Sigmoid colon (tissue), 7 donors: ENCODE measurements at places on chromosomes 5 and 9. TPM values are rescaled to one million over a fixed set of nuclear protein-coding genes. Genes with fewer than 3 reads are reported as not detected.

- no peaks in the 10 kb centered on the region for H3K27me3 ChIP-seq
- peaks cover 22% of the 10 kb centered on the region for H3K4me1 ChIP-seq
- H3K4me3 ChIP-seq = no peak overlapping the region
- H3K36me3 ChIP-seq = no peaks in the 10 kb centered on the region
- no peak overlapping the region for H3K27ac ChIP-seq
These were observed 138.6 kb downstream of the GNAQ start for GRCh38 chr9:77892955-77893514.

DNA sequence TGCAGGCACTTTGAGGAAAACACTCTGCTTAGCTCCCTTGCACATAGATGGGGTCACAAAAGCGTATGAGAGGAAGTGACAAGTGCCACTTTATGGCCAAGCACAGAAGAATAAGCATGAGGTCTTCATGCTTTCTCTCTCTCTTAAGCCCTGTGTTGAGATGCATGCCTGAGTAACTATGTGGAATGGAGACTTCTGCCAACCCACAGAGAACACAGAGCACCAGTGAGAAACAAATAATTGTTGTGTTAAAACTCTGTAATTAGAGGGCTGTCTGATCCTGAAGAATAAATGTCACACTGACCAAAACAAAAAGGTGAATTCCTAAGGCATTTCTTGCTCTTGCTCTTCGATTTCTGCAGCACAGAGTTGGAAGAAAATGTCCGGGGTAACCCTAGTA, 488.5 kb downstream of the CTNND2 start:
- no peaks in the 10 kb centered on the region for H3K36me3 ChIP-seq
- no peaks in the 10 kb centered on the region for H3K4me1 ChIP-seq

DNA sequence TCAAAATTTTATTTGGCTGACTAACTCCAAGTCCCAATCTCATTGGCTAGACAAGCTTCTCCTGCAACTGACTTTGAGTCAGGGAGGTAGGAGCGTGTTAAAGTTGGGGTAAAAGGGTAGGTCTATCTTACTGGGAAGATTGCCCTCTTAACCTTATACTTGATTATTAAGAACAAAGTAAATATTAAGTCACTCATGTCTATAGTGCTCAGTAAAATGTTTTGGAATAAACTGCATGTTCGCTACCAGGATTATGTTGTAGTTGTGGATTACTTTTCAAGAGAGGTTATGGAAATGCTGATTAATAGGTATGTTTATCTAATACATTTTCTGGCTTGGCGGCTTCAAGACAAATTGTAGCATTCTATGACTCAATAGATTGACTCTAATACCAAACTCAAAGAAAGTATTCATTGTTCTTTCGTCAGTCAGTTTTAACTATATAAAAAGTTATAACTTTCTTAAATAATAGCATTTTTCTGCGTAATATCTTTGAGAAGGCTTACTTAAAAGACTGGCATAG, 539.1 kb downstream of the PSAT1 start:
- no peak overlapping the region for H3K4me3 ChIP-seq
- no peaks in the 10 kb centered on the region for H3K27me3 ChIP-seq
- H3K27ac ChIP-seq = no peak overlapping the region
- no peaks in the 10 kb centered on the region for H3K4me1 ChIP-seq
- DNase-seq = no peak

DNA sequence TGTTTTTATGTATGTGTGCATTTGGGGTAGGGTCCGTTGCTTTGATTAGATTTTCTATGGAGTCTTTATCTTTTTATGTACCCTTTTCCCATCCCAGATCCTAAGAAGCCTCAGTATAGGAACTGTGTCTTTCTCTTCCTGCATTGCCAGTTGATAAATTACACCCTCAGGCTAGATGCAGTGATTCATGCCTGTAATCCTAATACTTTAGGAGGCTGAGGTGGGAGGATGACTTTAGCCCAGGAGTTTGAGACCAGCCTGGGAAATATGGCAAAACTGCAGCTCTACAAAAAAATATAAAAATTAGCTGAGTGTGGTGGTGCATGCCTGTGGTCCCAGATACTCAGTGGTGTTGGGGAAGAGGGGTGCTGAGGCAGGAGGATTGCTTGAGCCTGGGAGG, 40.2 kb downstream of the NLN start:
- no peaks in the 10 kb centered on the region for H3K27me3 ChIP-seq
- DNase-seq = no peak
- H3K27ac ChIP-seq = no peak overlapping the region
- H3K4me1 ChIP-seq = no peaks in the 10 kb centered on the region
- H3K4me3 ChIP-seq = no peak overlapping the region

The SYNPO gene
- total RNA-seq = 8.9 TPM

The PRR16 gene
- 5.7 TPM for total RNA-seq

DNA sequence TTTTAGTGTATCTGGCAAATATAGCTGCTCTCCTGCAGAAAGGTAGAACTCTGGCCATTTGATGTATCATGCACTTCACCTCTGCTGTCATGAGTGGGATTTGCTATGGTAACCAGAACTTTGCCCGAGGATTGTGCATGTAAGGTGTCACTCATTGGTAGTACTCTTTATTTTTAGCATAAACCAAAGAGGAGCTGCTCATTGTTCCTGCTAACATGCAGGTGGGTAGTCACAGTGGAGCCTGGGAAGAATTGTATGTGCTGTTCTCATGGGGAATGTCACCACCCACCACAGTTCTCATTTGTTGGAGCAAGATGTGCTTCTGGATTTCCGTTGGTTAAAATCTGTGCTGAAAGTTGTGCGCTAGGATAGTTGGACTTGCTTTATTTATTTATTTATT, 12.3 kb downstream of the PDZD2 start:
- H3K36me3 ChIP-seq = no peaks in the 10 kb centered on the region
- no peak overlapping the region for H3K4me3 ChIP-seq

DNA sequence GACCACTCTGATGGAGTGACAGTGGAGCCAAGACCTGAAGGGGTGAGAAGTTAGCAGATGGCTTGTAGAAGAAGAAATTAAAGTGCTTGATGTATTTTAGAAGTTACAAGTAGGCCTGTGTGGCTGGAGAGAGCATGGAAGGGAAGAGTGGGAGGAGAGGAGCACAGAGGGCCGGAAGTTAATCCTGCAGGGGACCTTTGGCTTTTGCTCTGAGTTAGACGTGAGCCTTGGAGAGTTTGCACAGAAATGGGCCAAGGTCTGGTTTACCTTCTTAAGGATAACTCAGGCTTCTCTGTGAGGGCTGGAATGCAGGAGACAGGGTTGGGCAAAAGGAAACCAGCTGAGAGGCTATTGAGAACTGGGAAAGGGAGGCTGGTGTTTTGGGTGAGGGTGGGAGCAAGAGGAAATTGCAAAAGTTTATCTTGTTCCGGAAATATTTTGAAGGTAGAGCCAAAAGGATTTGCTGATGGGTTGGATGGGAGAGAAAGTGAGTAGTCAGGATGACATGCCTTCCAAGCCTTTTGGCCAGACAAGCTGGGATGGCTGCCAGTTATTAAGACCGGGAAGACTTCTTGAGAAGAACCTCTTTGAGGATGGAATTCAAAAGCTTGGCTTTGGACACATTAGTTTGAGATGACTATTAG, 17.5 kb upstream of the F2RL1 start:
- H3K4me1 ChIP-seq = no peaks in the 10 kb centered on the region
- H3K4me3 ChIP-seq = no peak overlapping the region
- DNase-seq = no peak
- no peak overlapping the region for H3K27ac ChIP-seq

The GABRA1 gene
- not detected for total RNA-seq

DNA sequence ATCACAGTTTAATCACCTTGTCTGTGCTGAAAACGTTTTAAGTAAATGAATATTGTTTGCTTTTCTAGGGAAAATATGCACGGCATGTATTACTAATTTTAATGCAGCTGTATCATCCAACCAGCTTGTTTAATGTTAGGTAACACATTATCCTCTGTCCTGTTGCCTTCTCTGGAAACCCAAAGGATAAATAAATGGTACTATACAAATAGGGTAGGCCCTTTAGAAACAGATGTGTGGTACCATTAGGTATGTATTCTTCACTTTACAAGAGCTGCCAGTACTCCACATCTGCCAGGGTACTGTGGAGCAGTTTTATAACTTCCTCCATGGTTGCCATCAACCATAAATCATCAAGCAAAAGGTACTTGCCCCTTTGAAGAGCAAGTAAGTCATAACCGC, 42.9 kb downstream of the FAF2 start:
- H3K27me3 ChIP-seq = no peaks in the 10 kb centered on the region
- H3K4me1 ChIP-seq = peaks cover 4% of the 10 kb centered on the region
- no peak overlapping the region for H3K4me3 ChIP-seq
- DNase-seq = no peak
- H3K36me3 ChIP-seq = peaks cover 43% of the 10 kb centered on the region

DNA sequence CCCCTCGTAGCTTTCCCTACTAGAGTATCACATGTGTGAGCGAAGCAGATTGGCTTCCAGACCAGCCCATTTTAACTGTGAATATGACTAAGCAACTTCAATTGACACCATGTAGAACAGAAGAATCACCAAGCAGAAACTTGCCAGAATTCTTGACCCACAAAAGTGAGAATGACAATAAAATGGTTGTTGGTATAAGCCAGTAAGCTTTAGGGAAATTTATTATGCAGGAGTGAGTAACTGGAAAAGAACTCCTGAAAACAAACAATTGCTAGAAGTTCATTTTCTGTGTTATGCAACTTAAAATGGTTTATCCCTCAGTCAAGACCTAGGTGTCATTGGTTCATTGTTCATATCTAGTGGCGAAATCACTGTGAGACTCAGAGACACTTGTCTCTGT, 303.1 kb downstream of the DMRT2 start:
- no peak overlapping the region for H3K27ac ChIP-seq
- H3K4me1 ChIP-seq = no peaks in the 10 kb centered on the region
- no peaks in the 10 kb centered on the region for H3K27me3 ChIP-seq
- H3K4me3 ChIP-seq = no peak overlapping the region

GRCh38 chr5:132873119-132873929, at the start of gene LEAP2:
TSS of gene LEAP2 (plus strand) at chr5:132873668. CDS start at chr5:132873695, 27 bp downstream.
- no peak within 1 kb of the TSS for H3K4me3 ChIP-seq
- DNase-seq = no peak
- H3K4me1 ChIP-seq = no peaks in the 10 kb centered on the region
- H3K27ac ChIP-seq = no peak within 1 kb of the TSS

DNA sequence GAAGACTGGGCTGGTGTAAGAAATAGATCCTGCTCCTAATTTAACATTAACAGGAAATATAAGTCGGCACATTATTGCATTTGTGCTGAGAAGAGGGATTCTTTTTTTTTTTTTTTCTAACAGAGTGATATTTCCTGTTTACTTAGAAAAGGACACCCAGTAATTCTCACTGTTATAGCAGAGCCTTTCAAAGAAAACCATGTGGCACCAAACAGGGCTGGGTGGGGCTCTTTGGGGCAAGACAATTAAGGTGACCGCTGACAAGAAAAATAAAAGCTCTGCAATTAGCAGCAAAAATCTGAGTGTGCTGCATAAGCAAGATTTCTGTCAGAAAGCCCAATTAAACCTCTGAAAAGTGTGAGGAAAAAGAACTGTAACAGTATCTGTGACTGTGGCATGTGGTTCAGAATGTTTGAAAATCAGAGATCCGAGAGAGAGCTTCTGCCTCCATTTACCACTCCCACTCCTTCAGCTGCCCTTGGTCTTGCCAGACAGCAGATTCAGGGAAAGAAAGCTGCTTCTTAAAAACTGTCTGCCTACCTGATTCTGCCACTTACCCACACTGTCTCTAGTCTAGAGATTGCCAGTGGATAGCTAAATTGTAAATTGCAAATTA, 77.1 kb upstream of the IQGAP2 start:
- H3K36me3 ChIP-seq = no peaks in the 10 kb centered on the region
- H3K27ac ChIP-seq = peak overlapping the region; percentile 27
- no peaks in the 10 kb centered on the region for H3K4me1 ChIP-seq
- no peak overlapping the region for H3K4me3 ChIP-seq
- H3K27me3 ChIP-seq = no peaks in the 10 kb centered on the region

- peak overlapping the region; percentile 81 for H3K27ac ChIP-seq
- peak overlapping the region; percentile 54 for H3K4me3 ChIP-seq
- H3K36me3 ChIP-seq = no peaks in the 10 kb centered on the region
- no peaks in the 10 kb centered on the region for H3K27me3 ChIP-seq
- H3K4me1 ChIP-seq = no peaks in the 10 kb centered on the region
These were observed 71.9 kb upstream of the LARP1 start for GRCh38 chr5:154683101-154683880.

DNA sequence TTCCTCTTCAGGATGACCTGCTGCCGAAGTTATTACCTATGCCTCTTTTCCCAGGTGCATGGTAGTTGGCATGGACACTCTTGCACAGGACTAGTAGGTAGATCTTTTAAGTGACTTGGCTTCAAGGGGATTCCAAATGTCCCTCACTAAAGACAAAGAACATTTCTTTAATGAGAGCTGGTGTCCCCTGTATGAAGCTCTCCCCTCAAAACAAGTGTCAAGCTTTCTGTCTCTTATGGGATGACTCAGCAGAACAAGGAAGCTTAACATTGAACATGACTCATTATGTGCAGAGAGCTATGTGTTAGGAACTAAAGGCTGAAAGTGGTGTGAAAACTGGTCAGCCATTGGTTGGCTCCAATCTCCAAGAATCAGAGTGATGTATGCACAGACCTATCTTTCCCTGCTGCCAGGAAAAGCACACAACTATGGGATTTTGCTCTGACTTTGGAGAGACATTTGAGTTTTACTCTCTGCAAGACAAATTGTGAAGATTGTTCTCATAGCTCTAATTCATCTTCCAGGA, 120.5 kb downstream of the PRDM6 start:
- no peak for DNase-seq
- no peak overlapping the region for H3K4me3 ChIP-seq
- peaks cover 37% of the 10 kb centered on the region for H3K4me1 ChIP-seq
- no peaks in the 10 kb centered on the region for H3K36me3 ChIP-seq
- no peak overlapping the region for H3K27ac ChIP-seq

- no peaks in the 10 kb centered on the region for H3K36me3 ChIP-seq
- no peak for DNase-seq
- no peaks in the 10 kb centered on the region for H3K27me3 ChIP-seq
- H3K27ac ChIP-seq = no peak overlapping the region
These were observed 235.7 kb upstream of the ADAMTSL1 start for GRCh38 chr9:18238254-18238653.

The IQGAP2 gene
- 24.6 TPM for total RNA-seq

DNA sequence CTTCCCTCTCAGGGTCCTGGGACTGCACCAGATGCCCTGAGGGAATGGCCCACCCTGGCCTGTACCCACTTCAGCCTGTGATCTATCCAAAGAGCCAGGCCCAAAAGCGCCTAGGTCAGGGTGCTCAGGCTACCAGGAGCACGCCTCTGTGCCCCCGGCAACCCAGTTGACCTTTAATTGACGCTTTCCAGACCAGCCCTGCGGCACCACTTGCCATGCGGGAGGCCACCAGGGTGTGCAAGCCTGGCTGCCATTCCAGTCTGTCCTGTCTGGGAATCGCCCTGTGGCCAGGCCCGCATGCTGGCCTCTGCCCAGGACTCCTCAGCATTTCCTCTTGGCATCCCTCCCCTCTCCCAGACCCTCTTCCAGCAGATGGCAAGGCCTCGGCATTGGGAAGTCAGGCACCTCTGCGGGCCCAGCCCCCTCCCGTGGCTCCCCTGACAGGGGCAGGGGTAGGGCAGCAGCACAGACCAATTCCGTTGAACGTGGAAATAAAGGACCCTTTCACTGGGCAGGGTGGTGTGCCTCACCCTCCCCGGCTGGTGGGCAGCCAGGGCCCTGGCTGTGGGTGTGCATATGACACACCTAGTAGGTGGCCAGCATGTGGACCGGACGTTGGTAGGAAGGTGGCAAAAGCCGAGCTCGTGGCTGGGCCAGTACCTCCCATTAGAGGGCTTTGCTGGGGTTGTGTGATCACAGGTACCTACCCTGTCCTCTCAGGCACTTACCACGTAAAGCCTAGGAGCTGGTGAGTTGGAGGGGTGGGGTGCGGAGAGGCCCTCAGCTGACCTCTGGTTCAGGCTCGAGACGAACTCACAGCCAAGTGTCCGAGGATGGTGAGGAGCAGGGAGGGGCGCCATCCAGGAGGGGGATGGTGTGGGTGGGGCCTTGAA, 3.5 kb upstream of the AIF1L start:
- H3K27me3 ChIP-seq = peaks cover 45% of the 10 kb centered on the region
- no peak overlapping the region for H3K4me3 ChIP-seq
- no peak overlapping the region for H3K27ac ChIP-seq
- no peaks in the 10 kb centered on the region for H3K36me3 ChIP-seq
- peaks cover 15% of the 10 kb centered on the region for H3K4me1 ChIP-seq
- no peak for DNase-seq
